ENCODE measurements at places on chromosomes 3 and 15.

DNA sequence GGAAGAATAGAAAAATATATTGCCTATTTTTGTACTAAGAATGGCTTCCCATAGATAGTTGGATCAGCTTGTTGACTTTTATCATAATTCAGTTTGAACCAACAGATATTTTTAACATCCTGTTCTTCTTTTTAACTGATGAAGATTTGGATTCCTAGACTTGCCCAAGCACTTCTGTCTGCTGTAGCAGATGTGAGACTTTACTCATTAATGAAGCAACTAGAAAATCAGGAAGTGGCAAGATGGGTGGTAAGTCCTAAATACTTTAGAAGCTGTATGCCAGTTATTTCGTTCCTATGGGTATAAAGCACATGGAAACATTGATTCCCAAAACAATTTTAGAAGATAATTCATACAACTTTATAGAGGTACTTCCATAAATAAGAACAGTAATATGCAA, 8.4 kb downstream of the PIGB start:
- no peak for DNase-seq

- no peak for DNase-seq
Measured at GRCh38 chr3:151630938-151631441, 102.7 kb upstream of the AADACL2 start.

GRCh38 chr15:68679161-68679560, 100.4 kb downstream of the CORO2B start:
- DNase-seq = no peak

- DNase-seq = no peak
Measured at GRCh38 chr3:58329150-58329921, 3.4 kb upstream of the PXK start.

DNA sequence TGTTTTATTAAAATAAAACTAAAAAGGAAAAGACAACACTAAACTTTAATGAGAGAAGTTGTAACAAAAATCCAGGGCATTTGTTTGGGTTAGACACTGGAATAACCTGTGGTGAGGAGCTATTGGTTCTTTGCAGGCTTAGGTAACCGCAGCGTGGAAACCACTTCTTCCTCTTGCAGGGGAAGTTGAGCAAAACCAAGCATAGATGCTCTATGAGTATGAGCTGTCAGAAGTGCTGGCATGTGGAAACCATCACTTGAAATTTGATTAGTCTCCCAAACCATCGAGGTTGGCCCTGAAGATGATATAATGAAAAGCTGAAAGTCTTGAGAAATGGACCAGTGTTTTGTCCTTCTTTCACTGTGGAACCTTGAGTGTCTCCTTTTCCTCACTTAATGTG, 127.1 kb upstream of the RBMS3 start:
- no peak for DNase-seq

DNA sequence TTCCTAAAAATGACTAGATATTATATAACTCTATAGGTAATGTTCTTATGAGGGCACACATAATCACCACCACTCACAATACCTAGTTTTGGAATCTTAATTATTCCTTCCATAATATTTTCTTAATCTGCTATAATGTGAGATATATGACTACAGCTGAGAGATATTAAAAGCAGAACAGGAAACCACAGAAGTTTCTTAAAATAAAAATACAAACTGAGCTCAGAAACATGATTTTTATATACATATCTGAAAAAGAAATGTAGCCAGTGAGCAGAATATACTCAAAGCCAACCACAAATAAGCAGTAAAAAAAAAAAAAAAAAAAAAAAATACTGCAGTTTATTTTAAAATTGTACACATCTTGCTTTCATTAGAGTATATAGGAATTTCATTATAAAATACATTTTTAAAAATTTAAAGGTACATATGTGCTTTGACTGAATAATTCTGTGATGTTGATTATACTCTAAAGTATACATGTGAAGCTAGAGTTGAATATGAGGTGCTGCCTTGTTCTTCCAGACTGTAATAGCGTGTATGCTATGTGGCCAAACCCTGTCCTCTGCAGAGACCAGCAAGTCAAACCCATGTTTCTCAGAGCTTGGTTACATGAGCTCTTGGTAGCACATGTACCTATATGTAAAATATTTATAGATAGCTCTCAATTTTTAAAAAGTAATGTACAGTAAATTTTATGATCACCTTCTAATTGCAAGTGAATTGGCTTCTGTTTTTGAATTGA, 175.0 kb downstream of the UBE2E2 start:
- DNase-seq = no peak

DNA sequence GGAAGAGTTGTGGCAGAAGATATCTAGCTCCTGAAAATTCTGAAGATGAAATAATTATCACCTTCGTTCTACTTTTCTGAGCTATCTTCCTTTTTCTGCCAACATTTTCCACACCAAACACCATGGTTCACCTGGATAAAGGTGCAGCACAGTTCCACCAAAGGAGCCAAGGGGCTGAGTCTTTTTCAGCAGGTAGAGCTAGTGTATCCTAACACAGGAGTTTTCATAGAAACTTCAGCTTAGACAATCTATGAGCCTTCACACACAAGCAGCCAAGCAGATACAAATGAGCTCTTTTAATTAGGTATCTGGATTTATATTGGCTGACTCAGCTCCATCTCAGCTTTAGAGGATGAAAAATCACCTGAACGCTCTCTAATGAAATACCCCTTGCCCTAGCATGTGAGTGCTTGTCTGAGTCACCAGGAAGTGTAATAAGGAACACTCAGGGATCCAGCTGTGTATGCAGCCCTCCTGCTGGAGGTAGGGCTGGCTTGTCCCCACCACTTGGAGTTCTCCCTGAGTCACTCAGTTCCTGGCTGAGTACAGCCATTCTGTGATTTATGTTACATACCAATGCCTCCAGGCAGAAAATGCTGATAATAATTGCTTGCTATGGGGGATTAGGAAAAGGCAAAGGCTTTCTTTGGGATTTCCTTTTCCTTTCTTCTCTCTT, 385.7 kb downstream of the LSAMP start:
- peak; percentile 52 for DNase-seq

GRCh38 chr3:17187589-17188184, 302.9 kb downstream of the PLCL2 start:
- no peak for DNase-seq

- DNase-seq = no peak
Measured at GRCh38 chr15:22888120-22888859, 49.8 kb downstream of the NIPA2 start.

- no peak for DNase-seq
Measured at GRCh38 chr15:92616621-92617548, 38.7 kb downstream of the FAM174B start.

DNA sequence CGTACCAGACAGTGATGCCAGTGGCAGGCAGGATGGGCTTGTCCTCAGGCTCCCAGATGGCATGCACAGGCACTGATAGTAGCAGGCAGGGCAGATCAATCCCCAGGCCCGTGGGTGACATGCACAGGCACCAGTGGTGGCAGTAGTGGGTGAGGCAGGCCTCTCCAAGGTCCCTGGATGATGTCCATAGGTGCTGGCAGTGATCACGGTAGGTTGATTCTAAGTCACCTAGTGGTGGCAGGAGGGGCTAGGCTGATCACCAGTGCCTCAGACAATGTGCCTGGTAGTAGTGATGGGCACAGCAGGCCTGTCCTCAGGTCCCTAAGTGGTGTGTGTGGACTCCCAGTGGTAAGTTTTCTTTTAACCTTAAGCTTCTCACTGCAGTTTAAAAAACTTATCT, 19.6 kb downstream of the CEP63 start:
- no peak for DNase-seq

DNA sequence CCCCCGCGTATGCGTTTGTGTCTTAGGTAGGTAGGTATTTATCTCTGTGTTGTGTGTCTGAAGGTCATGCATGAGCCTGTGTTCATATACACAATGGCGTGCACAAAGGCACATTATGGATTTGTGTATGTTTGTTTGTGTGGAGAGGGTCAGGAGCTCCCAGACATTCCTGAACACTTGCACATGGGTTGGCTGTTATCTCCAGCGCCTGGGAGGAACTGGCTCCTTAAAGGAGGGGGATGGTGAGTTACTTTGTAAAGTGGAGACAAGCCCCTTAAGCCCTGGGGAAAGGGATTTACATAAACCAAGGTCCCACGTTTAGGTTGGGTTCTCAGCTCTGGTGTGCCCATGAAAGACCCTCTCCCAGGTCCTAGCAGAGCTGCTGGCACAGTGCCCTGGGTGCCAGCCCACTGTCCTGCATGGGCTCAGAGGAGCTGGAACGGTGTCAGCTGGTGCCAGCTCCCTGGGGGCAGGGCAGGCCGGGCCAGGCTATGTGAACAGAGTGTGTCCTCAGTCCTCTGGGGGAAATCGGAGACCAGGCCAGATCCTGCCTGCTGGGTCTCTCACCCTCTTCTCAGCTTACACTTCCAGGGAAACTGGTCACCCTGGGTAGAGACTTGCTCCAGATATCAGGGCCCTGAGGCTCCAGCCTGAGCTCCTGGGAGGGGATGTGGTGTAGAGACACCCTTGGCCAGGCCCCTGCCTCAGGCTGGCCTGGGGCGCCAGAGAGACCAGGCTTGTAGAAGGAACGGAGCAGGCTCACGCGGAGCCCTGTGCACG, 25.1 kb downstream of the SNX33 start:
- peak; percentile 59 for DNase-seq

DNA sequence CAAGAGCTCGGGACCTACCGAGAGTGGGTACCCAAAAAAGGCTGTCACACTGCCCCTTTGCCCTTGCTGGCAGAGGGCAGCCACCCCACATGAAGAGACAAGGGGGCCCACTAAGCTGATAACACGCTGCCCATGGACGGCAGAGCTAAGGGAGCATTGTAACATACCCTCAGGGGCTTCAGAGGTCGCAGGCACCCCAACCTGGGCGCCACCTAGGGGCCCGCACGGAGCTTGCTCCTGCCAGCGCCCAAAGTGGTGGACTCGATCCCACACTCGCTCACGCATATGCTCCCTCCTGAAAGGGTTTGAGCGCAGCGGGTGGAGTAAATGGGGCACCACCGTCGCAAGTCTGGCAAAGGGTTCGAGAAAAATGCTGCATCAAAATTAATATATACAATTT, 975.4 kb downstream of the ZPLD1 start:
- DNase-seq = peak; percentile 73

- no peak for DNase-seq
Measured at GRCh38 chr15:69954666-69955065, 143.1 kb downstream of the TLE3 start.

DNA sequence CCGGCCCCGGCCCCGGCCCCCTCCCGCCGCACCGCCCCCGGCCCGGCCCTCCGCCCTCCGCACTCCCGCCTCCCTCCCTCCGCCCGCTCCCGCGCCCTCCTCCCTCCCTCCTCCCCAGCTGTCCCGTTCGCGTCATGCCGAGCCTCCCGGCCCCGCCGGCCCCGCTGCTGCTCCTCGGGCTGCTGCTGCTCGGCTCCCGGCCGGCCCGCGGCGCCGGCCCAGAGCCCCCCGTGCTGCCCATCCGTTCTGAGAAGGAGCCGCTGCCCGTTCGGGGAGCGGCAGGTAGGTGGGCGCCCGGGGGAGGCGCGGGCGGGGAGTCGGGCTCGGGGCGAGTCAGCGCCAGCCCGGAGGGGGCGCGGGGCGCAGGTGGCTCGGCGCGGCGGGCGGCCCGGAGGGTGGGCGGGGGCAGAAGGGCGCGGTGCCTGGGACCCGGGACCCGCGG, 352 bp downstream of the CHRD start:
- DNase-seq = peak; percentile 81

- DNase-seq = no peak
Measured at GRCh38 chr3:161558236-161558635, 61.6 kb downstream of the OTOL1 start.

DNA sequence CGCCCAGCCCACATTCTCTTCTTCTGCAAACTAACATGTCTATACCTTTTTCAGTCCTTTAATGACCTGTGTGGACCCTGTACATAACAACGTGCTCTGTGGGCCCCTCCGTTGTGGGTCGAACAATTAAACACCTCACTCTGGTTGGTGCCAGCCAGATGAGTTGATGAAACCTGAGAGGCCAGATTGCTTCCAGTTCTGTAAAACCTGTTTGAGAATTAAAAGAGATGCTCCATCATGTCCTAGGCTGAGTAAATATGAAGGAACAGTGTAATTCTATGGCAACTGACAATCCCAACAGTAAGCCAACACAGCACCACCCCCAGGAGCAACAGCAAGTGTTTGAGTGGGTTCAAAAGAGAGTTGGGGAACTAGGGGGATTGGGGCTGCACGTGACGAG, 5.7 kb upstream of the THBS1 start:
- DNase-seq = no peak

- DNase-seq = no peak
Measured at GRCh38 chr3:124777762-124778470, 47.7 kb downstream of the UMPS start.

DNA sequence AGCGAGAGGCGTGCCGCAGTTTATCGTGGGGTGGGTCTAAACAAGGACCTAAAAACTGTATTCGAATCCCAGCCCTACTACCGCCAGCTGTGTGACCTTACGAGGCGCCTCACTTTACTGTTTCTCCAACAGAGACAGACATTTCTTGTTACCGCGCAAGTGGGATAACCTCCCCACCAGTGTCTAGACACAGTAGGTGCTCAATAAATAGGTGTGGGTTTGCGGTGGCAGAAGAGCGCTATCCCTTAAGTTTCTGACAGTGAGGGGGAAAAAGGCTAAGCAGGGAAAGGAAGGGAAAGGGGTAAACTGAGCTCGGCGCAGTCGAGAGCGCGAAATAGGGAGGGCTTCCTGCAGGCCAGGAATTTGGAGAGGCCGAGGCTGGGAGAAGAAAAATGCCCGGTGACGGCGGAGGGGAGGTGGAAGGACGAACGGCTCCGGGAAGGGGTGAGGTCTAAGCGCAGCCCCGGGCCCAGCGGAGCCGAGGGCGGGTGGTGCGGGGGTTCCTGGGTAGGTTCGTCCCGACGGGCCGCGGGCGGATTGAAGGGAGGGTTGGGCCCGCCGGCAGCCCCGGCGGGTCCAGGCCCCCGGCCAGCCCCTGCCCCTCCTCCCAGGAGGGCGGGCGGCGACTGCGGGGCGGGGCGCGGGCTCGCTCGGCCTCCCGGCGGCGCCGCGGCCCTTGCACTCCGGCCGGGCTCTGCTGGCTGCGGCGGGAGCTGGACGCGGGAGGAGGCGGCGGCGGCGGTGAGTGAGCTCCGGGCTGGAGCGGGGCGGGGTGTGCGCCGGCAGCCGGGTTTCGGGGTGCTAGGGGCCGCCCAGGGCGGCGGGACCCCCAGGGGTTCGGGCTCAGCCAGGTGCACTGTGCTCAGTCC, at the start of gene CGNL1:
Gene CGNL1, plus strand, starts transcription at position 679 of the 869 bp plus-strand sequence. CDS start 61,495 bp downstream, outside the sequence.
- peak; percentile 77 for DNase-seq

DNA sequence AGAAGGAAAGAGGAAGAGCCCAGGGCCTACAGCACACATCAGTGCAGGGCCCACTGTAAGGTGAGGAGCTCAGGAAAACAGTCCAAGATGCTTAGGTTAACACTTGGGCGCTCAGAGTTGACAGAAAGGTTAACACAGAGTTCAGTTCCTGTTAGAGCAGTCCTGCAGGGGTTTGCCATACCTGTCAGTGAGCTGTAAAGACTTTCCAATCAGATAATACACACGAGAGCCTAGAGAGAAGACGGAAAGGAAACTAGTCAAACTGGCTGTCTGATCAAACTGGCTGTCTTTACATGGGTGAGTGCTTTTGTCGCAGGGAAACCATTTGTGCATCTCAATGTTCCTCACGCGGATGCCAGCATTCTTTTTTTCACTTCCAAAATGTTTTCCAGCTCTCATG, 61.4 kb upstream of the ARHGEF26 start:
- peak; percentile 19 for DNase-seq

DNA sequence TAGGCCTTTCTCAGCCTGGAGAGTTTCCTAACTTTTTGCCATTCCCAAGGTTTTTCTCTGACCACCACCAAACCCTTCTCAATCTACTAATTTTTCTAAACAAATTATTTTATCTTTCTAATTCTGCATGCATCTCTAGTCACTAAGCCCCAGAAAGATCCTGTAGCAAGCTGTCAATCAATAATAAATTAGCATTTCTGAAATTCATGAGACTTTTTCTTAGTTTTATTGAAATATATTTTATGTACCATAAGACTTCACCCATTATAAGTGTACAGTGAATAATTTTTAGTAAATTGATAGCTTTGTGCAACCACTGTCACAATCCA, 22.4 kb upstream of the AP4E1 start:
- no peak for DNase-seq
